HuH-7 (cell line): ENCODE measurements at places on chromosomes 2 and 18.

- DNase-seq: peak; percentile 44
Observed at GRCh38 chr2:27379836-27380625, 503 bp downstream of the ZNF513 start.

- no peak for DNase-seq
Observed at GRCh38 chr2:72138921-72139381, 8.7 kb downstream of the CYP26B1 start.

- DNase-seq: no peak
Observed at GRCh38 chr2:126788113-126788512, 110.6 kb upstream of the TEX51 start.

- no peak for DNase-seq
Observed at GRCh38 chr18:390741-391478, 109.6 kb downstream of the COLEC12 start.

DNA sequence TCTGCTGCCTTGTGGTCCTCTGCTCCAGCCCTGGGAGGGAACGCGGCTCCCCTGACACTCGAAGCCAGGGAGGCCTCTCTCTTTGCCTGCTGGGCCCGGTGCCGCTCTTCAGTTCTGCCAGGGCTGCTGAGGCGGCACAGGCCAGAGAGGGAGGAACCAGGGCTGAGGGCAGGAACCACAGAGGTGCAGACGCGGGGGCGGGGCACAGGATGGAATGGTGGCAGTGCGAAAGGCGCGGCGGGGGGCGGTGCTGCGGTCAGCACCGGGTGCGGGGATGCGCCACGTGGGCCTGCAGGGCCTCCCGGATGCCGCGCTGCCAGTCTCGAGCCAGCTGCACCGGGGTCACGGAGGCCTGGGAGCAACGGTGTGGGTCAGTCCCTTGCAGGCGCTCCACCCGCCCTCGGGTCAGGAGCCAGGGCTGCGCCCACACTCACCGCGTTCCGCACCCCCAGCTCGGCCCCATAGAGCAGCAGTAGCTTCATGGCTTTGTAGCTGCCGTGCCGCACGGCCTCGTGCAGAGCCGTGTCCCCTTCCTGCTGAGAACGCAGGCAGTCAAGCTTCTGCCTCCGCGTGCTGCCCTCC lies 4.4 kb downstream of the ANKRD23 start:
- DNase-seq: no peak

GRCh38 chr18:35716169-35716831 lies 134.8 kb downstream of the GALNT1 start:
- DNase-seq: no peak

GRCh38 chr18:50696436-50696835 lies 123.4 kb downstream of the MRO start:
- DNase-seq: no peak

DNA sequence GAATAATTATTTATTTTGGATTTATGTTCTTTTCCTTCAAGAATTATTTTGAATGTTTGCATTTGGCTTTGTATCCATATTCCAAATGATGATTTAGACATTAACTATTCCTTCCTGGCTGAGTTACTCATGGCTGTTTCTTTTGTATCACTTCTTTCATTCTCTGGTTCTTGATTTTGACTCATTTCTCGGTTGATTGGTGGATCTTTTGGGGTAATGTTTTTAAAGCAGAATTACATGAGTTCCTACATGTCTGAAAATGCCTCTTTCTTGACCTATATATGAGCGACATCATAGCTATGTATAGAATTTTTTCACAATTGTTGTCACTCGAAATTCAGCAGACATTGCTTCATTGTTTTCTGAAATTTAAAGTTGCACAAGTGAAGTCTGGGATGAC lies 39.5 kb downstream of the CYP26B1 start:
- no peak for DNase-seq

GRCh38 chr18:55841314-55841713 lies 253.3 kb upstream of the TCF4 start:
- DNase-seq: no peak

DNA sequence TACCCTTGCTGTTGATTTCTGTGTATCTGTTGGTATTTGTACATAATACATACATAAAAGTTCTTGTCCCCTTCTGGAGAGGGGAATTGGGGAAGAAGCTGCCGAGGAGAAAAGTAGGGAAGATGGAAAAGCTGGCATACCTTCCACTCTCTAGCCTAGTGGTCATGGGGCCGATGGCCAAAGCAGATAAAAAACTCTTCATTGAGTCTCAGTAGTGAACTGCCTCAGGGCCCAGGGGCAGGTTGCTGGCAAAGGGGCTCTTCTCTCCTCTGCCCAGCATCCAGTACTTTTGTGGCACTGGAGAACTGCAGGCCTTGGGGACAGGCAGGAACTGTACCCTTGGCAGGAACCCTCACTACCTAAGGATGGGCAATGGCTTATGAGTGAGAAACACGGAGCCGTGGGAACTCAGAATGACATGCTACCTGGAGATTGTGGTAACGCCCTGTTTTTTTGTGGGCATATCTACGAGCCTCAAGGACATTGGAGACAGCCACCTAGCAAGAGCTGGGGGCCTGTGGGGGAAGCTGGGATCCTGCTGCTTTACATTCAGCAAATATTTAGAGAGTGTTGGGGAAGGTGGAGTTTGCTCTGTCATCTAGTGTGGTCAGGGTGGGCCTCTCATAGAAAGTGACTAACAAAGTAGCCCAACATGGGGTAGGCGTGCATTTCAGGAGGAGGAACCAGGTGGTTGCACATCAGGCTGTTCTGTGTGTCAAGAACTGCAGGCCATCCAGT lies 22.6 kb upstream of the ITGB6 start:
- peak; percentile 30 for DNase-seq

GRCh38 chr2:200177971-200178911 lies 128.3 kb upstream of the SPATS2L start:
- DNase-seq: no peak

GRCh38 chr2:223563462-223563861 lies 38.7 kb downstream of the SCG2 start:
- DNase-seq: peak; percentile 9

DNA sequence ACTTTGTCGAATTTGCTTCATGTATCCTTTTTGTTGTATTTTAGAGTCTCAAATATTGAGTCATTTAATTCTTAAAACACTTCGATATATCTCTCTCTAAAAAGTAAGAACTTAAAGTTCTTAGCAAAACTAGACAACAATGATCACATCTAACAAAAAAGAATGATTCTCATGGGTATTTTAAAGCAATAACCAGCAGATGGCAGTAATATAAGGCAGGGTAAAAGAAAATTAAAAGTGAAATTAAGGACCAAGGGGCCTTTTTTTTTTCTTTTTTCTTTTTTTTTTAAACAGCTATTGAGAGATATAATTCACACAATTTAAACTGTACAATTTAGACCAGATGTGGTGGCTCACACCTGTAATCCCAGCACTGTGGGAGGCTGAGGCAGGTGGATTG lies 9.9 kb upstream of the AOX1 start:
- DNase-seq: no peak

DNA sequence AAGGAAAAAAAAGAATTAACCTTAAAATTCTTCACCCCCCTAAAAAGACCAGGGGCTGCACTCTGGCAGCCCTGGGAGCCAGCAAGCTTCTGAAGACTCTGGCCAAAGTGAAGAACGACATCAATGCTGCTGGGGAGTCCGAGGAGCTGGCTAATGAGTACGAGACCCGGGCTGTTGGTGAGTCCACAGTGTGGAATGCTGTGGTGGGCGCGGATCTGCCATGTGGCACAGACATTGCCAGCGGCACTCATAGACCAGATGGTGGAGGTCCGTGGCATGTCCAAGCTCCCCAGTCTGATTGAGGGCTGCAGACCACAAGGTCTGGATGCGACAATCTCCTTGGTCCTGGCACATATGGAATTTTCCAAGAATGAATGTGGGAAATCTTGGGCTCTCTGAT lies 47.4 kb downstream of the TRPM8 start:
- no peak for DNase-seq

DNA sequence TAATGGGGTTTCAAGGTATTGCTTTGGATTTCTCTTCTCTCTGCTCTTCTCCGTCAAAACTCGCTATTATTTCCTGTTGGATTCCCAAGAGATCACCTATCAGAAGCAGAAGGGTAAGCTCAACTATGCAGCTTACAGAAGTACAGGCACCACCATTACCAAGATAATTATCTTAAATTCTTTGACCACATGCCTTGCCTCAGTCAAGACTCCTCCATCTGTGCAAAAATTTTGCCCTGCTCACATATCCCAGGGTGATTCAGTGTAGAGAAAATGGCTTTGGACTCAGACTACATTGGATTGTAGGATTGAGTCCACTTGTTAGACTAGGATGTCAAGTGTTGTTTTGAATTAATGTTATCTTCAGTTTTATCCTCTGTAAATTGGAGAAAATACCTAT lies 698.7 kb downstream of the TDRD15 start:
- no peak for DNase-seq

DNA sequence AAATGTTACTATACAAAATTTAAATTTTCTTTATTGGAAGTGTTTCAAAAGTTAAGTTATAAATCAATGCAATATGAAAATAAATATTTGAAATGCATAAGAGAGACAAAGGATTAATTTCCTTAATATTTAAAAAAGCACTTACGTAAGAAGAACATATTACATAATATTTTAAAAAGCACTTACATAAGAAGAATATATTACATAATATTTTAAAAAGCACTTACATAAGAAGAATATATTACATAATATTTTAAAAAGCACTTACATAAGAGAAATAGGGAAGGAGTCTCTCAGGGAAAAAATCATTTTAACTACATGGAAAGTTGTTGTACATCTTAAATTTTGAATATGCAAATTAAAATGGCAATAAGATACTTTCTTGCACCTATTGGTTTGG lies 17.4 kb upstream of the B4GALT6 start:
- no peak for DNase-seq

GRCh38 chr18:41390309-41390708 lies 564.7 kb upstream of the PIK3C3 start:
- DNase-seq: no peak
